Fibroblast of mammary gland (primary cell): ENCODE measurements at places on chromosomes 3 and 15.
A peak's percentile ranks its signal among the peaks of the same experiment; 100 is the strongest.

DNA sequence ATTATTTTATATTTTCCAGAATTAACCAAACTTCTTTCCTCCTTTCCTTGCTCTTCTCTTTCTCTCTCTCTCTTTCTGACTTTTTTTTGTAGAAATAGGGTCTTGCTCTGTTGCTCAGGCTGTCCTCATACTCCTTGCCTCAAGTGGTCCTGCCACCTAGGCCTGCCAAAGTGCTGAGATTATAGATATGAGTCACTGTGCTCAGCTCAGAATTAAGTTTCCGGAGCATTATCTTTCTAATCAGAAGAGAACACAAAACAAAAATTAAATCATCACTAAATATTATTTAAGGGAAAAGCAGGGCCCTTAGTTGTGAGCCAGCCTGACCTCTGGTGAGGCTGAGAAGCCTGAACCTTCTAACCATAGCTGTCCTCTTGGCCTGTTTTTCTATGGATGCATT, 168.2 kb downstream of the SOX2 start:
- no peak for DNase-seq

GRCh38 chr3:142624341-142625152, 28.4 kb downstream of the PLS1 start:
- DNase-seq = no peak

DNA sequence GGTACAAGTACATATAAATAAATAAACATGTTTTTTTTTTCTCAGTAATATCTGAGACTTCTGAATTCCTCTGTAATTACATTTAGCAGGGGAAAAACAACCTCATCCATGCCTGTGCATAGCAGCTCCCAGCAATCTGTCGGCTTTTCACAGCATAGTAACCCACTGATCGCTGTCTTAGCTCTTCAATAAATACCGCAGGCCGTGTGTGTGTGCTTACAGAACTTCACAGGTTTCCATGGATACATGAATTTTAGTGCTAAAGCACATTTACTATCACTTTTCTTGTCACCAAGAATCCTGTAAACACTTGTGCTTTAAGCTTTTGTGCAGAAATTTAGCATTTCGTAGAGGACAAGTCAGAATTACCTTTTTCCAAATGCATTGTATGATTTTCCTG, 4.0 kb upstream of the PLAAT1 start:
- DNase-seq = no peak

- DNase-seq = peak; percentile 57
These were observed 438 bp downstream of the SHOX2 start for GRCh38 chr3:158105710-158106253.

DNA sequence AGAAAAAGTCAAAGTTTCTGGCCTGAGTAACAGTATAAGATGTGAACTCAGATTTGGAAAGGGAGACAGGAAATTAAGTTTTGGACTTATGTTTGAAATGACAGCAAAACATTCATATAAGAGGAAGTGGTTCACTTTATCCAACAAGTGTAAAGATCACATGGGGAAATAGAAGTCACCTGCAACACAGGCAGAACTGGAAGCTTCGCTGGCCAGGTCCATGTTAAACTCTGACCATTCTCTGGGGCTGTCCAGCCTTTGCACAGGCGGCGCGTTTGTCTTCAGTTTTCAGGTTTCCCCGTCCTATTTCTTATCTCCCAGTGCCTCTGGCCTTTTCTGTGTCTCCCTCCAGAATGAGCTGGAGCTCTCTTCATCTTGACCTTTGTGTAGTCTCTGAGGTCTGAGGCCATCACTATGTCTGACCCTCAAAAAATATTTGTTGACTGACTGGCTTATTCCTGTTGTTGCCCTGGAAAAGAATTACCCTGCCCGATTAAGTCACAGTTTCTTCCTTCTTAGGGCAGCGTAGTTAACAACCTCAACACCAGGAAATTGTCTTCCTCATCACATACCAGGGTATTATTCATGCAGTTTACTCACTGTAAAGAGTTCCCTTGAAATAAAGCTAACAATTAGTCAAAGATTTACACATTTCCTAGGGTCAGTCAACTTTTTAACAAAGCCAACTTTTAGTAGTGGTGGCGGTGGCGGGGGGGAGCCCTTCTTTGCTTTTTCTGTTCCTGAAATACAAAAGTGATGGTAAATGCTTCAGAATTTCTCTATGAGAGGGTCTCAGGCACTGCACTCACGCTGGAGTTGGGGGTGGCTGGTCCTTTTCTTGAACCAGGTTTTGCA, 959 bp upstream of the RASA2 start:
- peak; percentile 84 for DNase-seq

GRCh38 chr15:39462691-39463090, 118.2 kb upstream of the THBS1 start:
- DNase-seq = peak; percentile 83

- DNase-seq = peak; percentile 33
These were observed 38.6 kb downstream of the TRPM1 start for GRCh38 chr15:31062911-31063310.

GRCh38 chr15:80317389-80318182, 65.6 kb upstream of the CTXND1 start:
- DNase-seq = peak; percentile 100
